ENCODE measurements at places on chromosomes 2 and 18.

GRCh38 chr2:204306667-204307066 lies 238.6 kb upstream of the PARD3B start:
- no peak for DNase-seq

- no peak for DNase-seq
Observed at GRCh38 chr2:446303-446874, 158.5 kb upstream of the ALKAL2 start.

DNA sequence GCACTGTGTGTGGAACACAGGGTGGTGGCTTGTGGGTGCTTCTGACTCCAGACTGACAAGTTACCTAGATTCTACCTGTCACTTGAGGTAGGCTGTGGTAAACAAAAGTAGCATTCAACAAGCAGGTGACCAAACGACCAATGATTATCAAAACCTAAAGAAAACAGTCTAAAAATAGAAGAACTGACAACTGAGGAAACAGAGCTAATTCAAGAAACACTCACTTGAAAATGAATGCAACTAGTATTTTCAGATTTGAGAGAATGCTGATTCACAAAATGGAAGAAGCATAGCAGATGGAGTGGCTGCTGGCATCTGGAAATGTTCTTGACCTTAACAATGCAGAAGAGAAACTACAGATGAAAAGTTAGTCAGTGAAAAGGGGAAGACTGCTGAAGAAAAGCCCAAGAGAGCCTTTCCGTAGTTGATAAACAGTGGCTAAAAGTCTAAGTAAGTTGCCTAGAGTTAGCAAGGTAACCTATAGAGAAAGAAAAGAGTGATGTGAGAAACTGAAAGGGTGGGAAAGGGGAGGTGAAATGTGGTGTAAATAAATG lies 170.4 kb downstream of the NCK2 start:
- no peak for DNase-seq

DNA sequence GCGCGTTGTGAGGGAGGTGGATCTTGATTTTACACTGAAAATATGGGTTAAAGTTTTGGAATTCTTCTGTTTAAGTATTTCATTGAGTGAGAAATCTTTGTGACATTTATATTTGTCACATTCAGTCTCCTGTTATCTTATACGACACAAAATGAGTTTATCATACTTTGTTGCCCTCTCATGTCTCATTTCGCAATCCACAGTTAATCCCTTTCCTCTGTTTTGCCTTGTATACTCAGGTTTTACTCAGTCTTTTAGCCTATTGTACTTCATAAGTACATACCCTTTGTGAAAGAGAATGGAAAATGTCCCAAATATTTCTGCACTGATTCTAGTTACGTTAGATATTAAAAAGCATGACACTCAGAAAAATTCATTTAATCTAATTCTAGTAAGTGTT lies 142.7 kb downstream of the ATP9B start:
- no peak for DNase-seq

DNA sequence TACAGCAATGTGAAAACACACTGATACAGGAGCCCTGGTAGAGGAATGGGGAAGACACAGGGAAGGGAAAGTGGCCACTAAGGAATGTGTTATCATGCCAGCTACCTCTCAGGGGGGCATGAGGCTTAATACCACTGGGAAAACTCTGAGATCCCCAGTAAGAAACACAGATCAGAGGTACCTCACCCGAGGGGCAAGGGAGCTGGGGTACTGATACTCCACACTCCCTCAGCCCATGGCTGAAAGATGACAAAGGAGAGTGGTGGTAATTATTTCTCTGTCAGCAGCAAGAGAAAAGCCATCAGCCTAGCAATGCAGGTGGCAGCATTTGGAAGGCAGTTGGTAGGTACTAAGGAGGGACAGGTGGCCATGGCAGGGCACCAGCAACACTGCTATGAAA lies 434.8 kb downstream of the NBAS start:
- DNase-seq, result no peak

DNA sequence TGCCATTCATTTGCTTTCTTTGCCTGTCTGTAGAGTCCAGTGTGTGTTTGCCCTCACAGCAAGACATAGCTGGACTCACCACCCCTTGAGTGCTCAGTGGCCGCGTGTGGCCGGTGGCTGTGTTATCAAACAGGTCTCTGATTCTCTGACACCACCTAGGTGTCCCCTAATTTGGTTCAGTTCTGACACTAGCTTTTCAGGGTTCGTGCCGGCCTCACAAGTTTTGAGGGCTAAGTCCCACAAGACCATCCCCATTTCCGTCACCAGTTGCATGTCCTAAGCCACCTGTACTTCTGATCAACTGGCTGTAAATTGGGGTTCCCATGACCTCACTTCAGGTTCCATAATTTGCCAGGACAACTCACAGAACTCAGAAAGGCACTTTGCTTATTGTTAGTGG lies 23.5 kb downstream of the NCK2 start:
- no peak for DNase-seq

- no peak for DNase-seq
Observed at GRCh38 chr18:75962036-75962572, 532.9 kb downstream of the ZNF516 start.

GRCh38 chr18:31821545-31822171 lies 61.0 kb upstream of the SLC25A52 start:
- no peak for DNase-seq

DNA sequence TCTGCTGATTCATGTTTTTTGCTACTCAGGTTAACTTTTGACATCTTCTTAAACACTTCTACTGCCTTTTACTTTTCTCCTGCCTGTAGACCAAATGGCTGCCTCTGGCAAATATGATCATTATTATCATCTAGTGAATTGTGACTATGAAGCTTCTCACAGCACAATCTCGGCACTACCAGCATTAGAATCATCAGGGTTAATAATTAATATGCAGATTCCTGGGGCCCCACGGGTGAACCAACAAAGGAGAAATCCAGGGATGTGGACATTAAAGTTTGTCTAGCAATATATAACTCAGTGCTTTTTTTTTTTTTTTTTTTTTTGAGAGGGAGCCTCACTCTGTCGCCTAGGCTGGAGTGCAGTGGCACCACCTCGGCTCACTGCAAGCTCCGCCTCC lies 136.1 kb downstream of the SPOPL start:
- DNase-seq, result no peak

DNA sequence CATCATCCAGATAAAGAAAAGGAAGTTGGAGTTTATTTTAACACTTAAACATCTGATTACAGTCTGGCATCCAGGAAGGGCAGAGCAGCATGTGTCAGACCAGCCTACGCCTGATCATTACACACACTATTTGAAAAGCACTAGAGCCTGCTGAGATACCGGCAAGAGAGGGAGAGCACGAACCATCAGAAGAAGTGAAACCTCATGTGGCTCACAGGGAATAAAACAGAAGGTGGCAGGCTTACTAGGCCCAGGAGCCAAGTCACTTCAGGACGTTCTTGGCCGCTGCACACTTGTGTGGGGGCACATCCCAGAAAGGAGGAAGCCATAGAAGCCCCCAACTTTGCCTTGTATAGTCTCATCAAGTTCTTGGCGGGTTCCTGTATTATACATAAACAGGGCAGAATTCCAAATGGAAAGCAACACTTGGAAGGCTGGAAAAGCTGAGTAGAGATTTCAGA lies 105.5 kb downstream of the UGGT1 start:
- no peak for DNase-seq

DNA sequence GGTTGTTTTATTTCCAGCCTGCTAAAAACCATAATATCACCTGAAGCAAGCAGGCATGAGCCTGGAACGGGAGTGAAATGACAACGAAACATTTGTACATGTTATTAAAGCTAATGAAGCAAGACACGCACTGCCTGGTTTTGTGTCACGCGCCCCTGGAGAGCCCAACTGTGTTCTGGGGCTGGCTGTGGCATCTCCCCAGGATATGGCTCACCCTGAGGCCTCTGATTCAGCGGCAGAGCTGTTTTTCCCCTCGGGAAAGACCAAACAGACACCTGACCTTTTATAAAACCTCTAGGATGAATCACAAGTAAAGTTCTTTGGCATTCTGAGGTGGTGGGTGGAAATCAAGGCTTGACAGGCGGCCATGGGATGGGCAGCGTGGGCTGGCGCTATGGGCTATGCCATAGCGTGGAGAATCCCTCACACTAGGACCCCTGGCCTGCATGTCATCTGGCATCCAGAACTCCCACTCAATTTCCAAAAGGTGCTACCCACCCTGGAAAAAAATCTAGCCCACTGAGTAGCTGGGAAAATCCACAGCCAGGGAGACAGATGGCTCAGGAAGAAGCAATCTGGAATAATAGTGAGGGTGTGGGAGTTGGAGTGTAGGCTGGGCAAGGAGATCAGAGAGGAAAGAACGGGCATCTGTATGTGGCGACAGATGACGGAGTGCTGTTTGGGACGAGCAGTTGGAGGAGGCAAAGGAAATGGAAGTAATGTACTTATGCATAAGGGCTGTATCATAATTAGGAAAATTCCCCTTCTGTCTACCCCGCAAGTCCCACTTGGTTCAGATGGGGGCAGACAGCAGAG lies 262.0 kb downstream of the AFF3 start:
- DNase-seq, result no peak

- no peak for DNase-seq
Observed at GRCh38 chr2:168254158-168254935, 7.0 kb upstream of the STK39 start.

DNA sequence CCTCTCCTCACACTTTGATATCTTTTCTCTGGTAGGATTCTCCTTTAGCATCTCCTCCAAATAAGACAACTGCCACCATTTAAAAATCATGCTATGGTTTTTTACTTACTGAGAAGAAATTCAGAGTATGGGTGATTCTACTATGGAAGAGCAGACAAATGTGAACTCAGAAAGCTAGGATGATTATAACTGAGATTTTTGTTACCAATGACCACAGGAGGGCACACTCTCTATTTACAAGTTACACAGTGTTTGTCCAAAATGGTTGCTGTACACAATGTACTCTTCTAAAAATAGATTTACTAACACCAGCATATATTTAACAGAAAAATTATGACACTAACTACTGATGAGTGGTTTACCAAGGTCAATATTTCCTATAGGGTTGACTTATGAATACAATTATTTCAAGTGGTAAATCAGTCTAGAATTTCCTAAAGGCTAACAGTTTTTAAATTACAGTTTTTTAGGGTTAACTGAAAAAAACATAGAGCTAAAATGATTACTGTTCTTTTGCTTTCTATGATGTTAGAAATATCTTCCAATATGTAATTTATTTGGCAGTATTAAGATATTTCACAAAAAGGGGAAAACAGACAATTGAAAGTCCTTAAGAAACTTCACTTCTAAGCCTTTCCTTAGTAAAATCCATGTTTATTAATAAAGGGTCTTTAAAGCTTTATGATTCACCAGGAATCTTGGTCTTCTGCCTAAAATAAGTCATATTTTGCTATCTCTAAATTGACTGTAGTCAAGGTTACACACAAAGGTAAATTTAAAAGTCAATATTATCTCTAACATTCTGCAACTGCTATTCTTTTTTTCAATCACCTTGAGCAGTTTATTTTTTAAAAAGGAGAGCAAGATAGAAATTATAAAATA lies 57.2 kb downstream of the MAP4K3 start:
- no peak for DNase-seq

- no peak for DNase-seq
Observed at GRCh38 chr2:227335713-227336112, 10.7 kb downstream of the MFF start.

GRCh38 chr2:224308272-224308911 lies 93.5 kb downstream of the FAM124B start:
- no peak for DNase-seq

DNA sequence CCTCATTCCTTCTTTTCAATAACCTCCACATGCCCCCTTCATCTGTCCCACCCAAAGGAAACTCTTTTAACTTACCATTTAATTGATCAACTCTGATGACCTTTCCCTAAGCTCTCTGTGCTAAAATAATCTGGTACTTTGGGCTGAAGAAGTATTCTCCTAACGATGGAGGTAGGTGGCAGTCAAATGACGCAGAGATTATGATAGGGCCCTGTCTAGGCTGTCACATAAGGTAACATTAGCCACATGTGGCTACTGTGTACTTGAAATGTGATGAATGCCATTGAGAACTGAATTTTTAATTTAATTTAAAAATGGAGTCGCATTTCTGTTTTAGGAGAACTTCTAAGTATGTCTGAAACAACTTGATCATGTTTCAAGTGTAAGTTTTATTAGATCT lies 140.5 kb upstream of the TNP1 start:
- no peak for DNase-seq

DNA sequence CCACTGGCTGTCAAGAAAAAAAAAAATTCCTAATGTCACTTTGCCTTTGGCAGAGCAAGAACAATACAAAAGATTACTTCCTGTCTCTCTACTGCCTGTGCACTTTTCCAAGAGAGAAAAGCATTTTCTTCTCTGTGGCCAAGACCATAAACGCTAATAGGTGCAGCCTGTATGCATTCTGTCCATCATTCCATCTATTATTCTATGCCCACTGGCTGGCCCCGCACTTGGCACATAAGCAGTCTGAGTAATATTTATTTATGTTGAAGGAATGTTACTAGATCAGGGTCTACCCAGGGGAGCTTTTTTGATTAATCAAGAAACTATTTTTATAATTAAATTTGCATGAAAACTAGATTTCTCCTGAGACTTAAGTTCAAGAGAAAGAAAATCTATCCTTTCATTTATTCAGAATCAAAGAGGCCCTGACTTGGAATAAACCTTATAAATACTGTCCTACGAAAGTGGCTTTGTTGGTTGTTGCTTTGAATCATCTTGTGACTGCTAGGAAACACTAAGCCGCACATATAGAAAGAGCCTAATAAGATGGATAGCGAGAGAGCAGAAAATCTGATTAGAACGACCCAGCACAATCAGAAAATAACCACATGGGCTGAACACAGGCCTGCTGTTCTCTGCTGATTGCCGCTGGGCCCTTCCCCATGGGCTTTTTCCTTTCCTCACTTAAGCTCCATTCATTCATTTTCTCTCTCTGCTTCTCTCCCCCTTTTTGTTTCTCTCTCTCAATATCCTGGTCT lies 59.4 kb downstream of the MMADHC start:
- no peak for DNase-seq

DNA sequence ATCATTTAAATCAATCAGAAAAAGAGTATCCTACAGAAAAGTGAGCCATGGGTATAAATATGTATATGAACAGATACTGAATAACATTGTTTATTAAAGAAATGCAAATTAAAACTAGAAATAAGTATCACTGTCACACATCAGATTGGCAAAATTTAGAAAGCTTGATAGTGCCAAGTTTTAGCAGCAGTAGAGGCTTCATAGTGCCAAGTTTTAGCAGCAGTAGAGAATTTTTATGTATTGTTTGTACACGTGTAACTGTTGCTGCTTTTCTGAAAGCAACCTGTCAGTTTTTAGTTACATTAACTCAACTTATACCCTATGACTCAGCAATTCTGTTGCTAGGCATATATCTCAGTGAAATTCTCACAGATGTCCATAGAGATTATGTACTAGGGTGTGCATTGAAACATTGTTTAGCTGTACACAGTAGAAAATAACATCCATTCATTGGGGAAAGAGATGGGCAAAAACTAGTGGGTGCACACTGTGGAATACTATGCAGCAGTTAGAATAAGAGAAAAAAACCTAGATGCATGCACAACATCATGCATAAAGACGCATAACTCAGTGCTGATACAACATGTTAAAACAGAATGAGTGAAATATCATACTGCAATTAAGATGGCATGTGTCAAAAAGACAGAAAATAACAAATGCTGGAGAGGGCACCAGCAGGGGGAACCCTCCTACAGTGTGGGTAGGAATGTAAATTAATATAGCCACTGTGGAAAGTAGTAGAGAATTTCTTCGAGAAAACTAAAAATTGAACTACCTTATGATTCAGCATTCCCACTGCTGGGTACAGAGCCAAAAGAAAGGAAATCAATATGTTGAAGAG lies 294.5 kb upstream of the NT5C1B start:
- DNase-seq, result no peak

All from stimulated activated CD4-positive, alpha-beta T cell treated with anti-CD3 and anti-CD28 coated beads, Interleukin-12 subunit alpha, Interleukin-12 subunit beta, amount 100 ng/mL, for 4 hours (primary cell).